ENCODE measurements at places on chromosomes 16 and 17.
A peak's percentile ranks its signal among the peaks of the same experiment; 100 is the strongest.

DNA sequence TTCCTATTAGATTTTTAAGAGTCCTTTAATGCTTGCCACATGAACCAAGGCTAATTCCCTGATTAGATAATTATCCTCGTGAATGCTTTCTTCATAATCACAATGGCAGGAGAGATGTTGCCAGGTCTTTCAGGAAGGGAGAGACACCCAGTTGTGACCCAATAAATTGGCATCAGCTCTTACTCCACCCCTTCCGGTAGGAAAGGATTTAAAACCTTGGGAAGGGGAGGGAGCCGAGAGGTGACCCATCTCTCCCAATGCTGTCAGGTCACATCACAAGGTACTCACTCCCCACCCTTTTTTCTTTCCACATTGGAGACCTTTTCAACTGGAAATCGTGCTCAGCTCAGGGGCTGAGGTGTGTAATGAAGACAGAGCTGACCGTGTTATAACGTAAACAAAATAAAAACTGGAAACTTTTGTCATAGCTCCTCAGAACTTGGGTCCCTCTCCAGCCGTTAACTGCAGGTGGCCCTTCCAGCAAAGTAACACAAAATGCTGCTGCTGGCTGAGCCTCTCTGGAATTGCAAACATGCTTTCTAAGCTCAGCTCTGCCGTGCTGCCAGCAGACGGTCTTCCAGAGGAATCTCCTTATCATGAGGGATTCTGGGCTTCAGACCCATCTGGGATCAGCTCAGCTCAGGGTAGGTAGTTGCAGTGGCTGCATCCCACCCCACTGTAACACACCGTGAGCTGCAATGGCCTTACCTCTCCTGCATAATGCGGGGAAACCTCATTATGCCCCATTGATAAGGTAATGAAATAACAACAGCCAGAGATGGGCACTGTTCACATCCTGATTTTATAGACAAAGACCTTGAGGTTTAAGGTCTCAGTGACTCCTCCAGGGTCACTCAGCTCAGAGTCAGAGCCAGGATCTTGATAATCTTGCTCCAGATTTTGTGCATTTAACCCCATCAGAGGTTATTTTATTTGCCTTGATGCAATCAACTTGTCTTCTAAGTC is 15.6 kb downstream of the TMEM100 start:
- no peak for DNase-seq

GRCh38 chr17:42287305-42287976 is 857 bp upstream of the STAT5A start:
- DNase-seq: peak; percentile 74

DNA sequence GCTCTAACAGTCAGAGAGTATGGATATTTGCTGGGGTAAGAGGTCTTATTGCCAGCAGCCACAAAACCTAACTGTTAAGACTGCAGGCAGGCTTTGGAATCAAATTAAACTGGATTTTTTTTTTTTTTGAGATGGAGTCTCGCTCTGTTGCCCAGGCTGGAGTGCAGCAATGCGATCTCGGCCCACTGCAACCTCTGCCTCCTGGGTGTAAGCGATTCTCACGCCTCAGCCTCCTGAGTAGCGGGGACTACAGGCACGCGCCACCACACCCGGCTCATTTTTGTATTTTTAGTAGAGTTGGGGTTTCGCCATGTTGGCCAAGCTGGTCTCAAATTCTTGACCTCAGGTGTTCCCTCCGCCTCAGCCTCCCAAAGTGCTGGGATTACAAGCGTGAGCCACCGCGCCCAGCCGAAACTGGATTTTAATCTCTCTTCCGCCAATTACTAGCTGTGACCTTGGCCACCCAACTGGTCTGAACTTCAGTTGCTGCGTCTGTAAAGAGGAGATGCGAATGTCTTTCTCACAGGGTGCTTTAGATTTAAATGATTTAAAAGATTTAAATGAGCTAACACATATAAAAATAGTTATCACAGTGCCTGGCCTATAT is 842 bp downstream of the MRPL10 start:
- no peak for DNase-seq

- DNase-seq: peak; percentile 69
Observed at GRCh38 chr16:50644729-50645128, 36.4 kb downstream of the SNX20 start.

DNA sequence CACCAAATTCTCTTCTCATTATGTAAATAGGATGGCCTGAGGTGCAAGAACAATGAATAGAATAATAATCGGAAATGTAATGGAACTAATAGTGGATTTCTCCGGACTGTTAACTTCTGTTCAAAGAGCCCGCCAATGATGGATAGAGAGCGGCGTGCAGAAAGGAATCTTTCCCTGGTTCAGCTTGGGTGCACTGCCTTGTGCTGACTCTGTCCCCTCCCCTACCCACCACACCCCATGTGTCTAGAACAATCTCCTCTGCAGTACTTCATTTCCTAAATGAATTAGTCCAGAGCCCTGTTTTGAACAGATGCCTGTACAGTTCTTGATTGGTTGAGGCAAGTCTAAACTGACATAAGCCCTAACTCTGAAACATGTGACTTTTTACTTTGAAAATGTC is 125.4 kb downstream of the CDH13 start:
- DNase-seq: no peak

DNA sequence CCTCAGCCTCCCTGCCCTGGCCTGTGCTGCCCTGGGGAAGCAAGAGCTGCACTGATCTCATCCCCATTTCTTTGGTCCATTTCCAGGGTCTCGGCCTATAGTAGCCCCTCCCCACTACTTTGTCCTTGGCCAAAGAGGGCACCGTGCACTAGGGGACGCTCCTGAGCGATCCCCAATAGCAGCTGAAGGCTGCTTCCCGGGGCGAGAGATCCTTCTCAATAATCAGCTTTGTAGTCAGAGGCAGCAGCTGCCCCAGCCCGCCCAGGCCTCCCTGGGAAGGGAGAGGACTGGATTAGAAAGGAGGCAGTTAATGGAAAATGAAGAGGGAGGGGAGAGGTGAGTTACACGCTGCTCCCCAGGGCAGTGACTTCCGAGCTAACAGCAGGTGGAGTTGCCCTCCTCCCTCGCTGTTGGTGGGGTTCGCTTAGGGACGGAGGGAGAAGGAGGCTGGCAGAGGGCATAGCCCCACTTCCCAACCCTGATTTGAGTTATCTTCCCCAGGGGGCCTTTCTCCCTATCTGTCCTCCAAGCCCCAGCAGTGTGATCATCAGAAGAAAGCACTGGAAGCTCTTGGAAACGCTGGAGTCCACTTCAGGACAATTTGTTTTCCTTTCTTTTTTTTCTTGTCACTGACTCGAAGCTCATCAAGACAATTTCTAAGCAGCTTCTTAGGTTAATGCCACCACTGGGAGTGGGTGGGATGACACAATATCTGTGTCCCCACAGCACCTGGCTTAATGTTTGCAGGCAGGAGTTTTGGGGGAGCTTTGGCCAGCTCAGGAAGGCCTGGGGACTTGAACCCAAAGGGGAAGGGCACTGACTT is 2.6 kb downstream of the MXRA7 start:
- no peak for DNase-seq

DNA sequence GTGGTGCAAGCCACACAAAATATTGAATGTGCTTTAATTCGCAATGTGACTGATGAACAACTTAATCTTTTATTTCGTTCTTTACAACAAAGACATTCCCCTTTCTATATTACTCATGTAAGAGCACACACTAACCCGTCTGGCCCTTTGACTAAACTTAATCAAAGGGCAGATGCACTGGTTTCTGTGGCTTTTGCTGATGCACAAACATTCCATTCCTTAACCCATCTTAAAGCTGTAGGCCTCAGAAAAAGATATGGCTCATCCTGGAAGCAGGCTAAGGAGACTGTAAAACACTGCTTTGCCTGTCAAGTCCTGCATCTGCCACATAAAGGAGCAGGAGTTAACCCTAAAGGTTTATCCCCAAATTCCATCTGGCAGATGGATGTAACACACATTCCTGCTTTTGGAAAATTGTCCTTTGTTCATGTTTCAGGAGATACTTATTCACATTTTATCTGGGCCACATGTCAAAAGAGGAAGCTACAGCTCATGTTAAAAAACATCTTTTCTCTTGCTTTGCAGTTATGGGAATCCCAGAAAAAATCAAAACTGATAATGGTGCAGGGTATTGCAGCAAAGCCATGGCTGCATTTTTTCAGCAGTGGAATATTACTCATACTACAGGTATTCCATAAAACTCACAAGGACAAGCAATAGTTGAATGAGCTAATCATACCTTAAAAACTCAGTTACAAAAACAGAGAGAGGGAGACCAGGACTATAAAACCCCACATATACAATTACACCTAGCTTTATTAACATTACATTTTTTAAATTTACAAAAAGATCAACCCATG is 137.2 kb downstream of the AHSP start:
- DNase-seq: no peak

DNA sequence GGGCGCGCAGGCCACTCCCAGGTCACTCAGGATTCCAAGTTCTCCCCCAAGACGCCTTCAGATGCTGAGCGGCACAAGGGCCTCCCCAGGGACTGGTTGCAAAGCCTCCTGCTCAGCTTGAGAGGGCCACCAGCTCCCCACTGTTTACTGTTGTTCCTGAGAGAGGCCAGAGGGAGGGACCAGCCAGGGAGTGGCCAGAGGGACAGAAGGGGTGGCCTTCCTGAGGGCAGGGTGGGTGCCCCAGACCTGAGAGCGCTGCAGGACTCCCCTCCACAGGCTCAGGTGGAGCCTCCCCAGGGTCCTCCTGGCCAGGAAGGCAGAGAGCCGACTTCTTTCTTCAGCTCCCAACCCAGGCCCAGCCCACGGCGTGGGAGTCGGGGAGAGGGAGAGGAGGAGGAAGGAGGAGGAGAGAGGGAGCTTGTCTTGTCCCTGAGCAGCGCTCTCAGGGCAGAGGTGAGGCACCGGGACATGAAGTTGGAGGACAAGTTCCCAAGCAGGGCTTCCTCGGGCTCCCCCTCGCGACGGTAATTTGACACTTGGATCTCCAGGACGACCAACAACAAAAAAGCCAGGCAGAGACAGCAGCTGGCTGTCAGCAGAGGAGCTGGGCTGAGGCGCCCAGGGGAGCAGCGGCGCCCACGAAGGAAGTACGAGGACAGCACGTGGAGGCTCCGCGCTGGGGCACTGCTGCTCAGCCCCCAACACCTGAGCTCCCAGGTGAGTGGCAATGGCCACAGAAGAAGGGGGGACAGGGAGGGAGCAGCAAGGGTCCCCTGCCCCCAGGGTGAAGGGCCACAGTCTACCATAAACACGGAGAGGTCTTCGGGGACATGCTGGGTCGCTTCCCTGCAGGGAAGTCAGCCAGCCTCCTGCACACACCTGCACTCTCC is 497 bp downstream of the SMIM5 start:
- DNase-seq: peak; percentile 76
